ENCODE measurements at places on chromosomes 3 and 15.
A peak's percentile ranks its signal among the peaks of the same experiment; 100 is the strongest.

GRCh38 chr3:44412365-44412764 is 65.1 kb downstream of the ZNF445 start:
- H3K4me3 ChIP-seq = no peak overlapping the region
- no peaks in the 10 kb centered on the region for H3K36me3 ChIP-seq
- H3K27me3 ChIP-seq = peaks cover 3% of the 10 kb centered on the region
- no peak overlapping the region for H3K27ac ChIP-seq
- peaks cover 2% of the 10 kb centered on the region for H3K4me1 ChIP-seq
- DNase-seq = no peak

- H3K27ac ChIP-seq = no peak overlapping the region
- H3K4me3 ChIP-seq = no peak overlapping the region
- no peak for DNase-seq
- no peaks in the 10 kb centered on the region for H3K36me3 ChIP-seq
- peaks cover 3% of the 10 kb centered on the region for H3K27me3 ChIP-seq
- H3K4me1 ChIP-seq = peaks cover 58% of the 10 kb centered on the region
Observed at GRCh38 chr15:63893866-63894661, 60.3 kb upstream of the HERC1 start.

- H3K36me3 ChIP-seq = peaks cover 4% of the 10 kb centered on the region
- H3K4me1 ChIP-seq = peaks cover 18% of the 10 kb centered on the region
Observed at GRCh38 chr3:197430934-197431333, 124.8 kb downstream of the BDH1 start.

DNA sequence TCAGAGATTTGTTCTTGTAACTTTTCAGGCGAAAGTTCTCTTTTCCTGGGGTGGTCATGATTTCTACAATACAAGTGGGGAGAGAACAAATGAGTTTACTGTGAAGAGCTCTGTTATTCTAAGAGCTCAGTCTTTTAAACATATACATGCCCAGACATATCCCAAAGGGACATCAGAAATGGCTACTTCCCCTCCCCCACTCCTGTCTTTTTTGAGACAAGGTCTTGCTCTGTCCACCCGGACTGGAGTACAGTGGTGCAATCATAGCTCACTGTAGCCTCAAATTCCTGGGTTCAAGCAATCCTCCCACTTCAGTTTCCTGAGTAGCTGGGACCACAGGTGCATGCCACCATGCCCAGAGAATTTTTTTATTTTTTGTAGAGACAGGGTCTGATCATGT is 18.2 kb downstream of the KPNA1 start:
- H3K36me3 ChIP-seq = peaks cover 20% of the 10 kb centered on the region
- H3K27ac ChIP-seq = peak overlapping the region; percentile 88
- no peak for DNase-seq
- H3K4me3 ChIP-seq = peak overlapping the region; percentile 10
- H3K27me3 ChIP-seq = peaks cover 6% of the 10 kb centered on the region
- peaks cover 30% of the 10 kb centered on the region for H3K4me1 ChIP-seq

GRCh38 chr3:104069114-104069513 is 1297.6 kb upstream of the ALCAM start:
- no peaks in the 10 kb centered on the region for H3K4me1 ChIP-seq
- no peak overlapping the region for H3K27ac ChIP-seq
- no peak overlapping the region for H3K4me3 ChIP-seq
- H3K27me3 ChIP-seq = peaks cover 1% of the 10 kb centered on the region
- DNase-seq = no peak
- H3K36me3 ChIP-seq = no peaks in the 10 kb centered on the region

GRCh38 chr3:30428251-30428650 is 178.2 kb upstream of the TGFBR2 start:
- H3K27me3 ChIP-seq = peaks cover 3% of the 10 kb centered on the region

GRCh38 chr3:188218603-188219002 is 64.6 kb downstream of the LPP start:
- no peak overlapping the region for H3K27ac ChIP-seq
- peaks cover 14% of the 10 kb centered on the region for H3K36me3 ChIP-seq
- H3K4me3 ChIP-seq = no peak overlapping the region
- H3K27me3 ChIP-seq = no peaks in the 10 kb centered on the region
- H3K4me1 ChIP-seq = peaks cover 17% of the 10 kb centered on the region
